ENCODE measurements at places on chromosomes 2 and 18. TPM values are rescaled to one million over a fixed set of nuclear protein-coding genes. Genes with fewer than 3 reads are reported as not detected.

PDE11A gene
- 0.23 TPM for total RNA-seq

DNA sequence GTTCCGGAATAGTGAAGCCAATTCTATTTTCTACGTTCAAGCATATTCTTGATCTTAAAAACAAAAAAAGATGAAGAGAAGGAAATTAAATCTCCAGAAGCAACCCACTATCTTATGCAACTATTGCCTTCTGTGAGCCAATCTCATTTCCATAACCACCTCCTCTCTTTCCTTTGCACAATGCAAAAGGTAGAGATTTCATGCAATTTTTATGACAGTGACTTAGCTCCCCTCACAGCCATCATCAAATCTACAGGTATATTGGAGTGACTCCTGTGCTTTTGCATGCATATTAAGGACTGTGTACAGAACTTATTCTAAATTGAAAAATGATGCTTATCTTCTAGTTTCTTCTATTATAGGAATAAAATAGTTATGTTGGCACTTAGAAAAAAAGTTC lies 191.8 kb downstream of the DCC start:
- no peak for DNase-seq

C1QL2 gene
- total RNA-seq = not detected

GRCh38 chr2:194363295-194363694 lies 1293.7 kb upstream of the SLC39A10 start:
- no peak for DNase-seq

DSC2 gene
- total RNA-seq = 4.8 TPM

- no peak for DNase-seq
Observed at GRCh38 chr2:128604045-128604444, 285.4 kb upstream of the HS6ST1 start.

- peak; percentile 51 for DNase-seq
Observed at GRCh38 chr2:64525317-64525613, 1.1 kb downstream of the AFTPH start.

DNA sequence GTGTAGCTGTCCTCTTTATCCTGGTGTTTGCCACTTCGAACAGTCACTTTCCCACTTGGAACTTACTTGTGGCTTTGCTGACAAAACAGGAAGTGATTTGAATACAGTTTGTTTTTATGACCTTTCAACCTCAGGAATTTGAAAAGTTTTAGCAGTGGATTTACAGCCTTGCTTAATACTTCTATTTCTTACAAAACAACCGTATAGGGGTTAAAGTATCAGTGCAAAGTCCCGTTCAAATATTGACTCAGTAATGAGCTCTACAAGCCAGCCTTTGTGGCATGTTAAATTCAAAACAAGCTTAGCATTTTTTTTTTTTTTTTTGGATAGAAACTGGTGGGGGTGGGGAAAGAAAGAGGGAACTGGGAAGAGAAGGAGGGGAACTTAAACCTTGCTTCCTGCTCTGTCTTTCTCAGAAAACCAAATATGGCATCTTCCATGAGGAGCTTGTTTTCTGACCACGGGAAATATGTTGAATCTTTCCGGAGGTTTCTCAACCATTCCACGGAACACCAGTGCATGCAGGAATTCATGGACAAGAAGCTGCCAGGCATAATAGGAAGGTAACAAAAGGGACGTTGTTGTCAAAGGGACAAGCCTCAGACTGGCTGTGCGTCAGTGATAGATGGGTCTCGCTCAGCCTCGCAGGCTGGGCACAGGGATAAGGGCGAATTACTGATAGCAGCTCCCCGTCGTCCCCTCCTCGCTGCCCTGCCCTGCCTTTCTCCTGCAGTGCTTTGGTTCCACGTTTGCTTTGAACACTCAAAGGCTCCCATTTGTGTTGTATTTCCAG lies at the start of gene HNMT:
HNMT (plus strand) TSS at position 408 of the 793 bp plus-strand sequence; CDS start at position 427, 19 bp downstream.
- DNase-seq = peak; percentile 84

DNA sequence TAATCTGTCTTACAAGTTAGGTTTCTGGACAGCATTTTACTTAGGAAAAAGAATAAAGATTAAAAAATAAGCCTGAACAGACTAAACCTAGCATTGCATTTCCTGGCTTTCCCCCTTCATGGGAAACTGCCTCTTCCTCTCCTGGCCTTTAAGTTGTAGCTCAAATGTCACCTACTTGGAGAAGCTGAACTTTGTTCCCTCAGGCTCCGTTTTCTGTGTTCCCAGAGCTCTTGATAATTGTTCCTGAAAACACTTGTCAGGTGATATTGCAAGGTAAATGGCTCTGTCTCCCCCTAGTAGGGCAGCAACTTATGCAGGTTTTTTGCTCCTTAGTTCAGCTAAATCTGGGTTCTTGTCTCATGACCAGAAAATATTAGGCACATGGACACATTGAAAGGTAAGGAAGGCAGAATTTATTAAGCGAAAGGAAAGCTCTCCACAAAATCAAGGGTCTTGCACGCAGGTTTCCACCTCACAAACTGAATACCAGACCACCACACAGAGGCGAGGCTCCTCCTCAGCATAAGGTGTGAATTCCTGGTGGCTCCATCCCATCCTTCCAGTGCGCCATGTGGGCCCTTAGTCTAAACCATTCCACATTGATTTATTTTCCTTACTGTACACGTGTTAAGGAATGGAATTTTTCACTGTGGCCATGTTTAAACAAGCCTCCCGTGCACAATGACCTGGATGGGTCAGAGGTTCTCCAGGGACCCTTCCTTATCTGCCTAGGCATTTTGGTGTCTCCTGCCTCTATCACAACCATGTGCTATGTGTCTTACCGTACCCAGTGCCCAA lies 229.3 kb downstream of the HNMT start:
- no peak for DNase-seq

GRCh38 chr2:206086716-206087350 lies 859 bp upstream of the INO80D start:
- DNase-seq = peak; percentile 37

DNA sequence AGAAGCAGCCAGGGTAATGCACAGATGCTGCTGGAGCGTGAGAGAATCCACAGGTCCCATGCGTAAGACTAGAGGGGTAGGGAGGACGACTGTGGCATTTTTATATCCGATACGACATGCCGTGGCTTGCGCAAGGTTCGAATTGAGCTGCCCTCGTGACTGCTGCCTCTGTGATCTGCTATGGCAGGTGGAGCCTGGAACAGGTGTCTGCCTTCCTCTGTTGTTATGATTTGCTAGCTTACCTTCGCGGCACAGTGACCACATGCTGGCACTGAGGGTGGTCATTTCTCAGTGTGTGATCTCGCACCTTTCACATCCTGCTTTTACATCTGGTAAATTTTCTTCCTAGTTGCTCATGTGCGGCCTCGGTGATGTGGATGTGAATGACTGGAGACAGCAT lies 240.2 kb downstream of the ALPK2 start:
- no peak for DNase-seq

CACNB4 gene
- not detected for total RNA-seq

DNA sequence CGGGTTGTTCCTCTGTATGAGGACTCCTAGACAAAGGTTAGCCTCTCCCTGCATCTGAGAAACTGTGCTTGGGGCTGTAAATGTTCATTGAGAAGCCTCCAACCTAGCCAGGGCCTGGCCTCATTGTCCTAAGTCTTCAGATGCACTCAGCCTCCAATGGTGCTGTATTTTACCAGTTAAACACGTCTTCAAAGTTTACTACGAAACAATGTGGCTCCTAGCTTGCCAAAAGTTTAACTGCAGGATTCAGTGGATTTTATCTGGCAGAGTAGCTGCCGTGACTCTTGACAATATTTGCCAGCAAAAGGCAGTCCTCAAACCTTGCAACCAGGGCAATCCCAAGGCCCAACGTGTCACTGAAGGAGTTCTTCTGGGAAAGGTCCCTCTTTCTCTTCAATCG lies 1.1 kb downstream of the PID1 start:
- DNase-seq = no peak

ADD2 gene
- total RNA-seq = 16.0 TPM

WDCP gene
- 5.6 TPM for total RNA-seq

DNA sequence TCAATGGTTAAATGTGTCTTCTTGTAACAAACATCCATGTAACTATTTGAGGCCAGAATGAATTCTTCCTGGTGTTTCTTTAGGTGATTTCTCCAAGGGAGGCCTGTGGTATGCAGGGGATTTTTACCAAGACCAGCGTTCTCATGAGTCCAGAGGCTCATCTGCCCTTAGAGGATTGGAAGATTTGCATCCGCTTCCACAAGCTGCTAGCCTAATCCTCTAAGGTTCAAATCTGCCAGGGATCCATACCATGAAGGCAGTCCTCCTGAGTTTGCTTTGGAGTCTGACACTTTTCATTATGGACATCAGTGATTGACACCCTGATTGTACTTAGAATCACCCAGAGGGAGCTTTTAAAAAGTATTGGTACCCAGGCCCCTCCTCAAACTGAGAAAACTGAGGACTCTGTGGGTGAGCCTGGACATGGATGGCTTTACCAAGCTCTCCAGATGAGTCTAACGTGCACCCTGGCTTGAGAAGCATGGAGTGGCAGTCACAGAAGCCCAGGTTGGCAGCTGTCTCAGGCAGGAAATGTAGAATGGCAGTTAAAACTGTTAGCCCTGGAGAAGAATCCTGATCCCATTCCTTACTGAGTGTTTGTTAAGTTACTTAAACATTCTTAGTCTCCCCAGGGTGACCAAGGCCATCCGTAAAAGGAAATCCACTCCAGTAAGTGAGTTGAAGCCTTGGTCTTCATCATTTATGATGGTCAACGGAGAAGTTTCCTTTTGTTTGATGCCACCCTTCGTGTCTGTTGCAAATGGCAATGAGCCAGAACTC lies 95.3 kb upstream of the RMDN2 start:
- DNase-seq = no peak

GPR35 gene
- total RNA-seq = 5.2 TPM

DNA sequence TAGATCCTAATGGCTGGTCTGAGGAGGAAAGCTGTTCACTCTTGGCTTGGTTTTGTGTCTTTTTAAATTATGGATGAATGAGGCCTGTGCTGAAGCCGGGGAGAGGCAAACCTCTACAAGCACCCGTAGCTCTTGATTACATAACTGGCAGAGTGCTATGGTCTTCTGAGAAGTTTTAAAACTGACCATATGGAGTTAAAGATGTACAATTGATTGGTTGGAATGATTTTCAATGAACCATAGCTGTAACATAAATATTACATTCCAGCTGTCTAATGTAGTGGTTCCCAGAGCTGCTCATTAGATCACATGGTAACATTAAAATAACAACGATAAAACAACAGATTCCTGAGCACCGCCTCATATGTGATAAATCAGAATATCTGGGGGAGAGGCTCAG lies 71.1 kb upstream of the MAP4K3 start:
- DNase-seq = peak; percentile 31

MDH1B gene
- 0.23 TPM for total RNA-seq

DSC1 gene
- not detected for total RNA-seq

DNA sequence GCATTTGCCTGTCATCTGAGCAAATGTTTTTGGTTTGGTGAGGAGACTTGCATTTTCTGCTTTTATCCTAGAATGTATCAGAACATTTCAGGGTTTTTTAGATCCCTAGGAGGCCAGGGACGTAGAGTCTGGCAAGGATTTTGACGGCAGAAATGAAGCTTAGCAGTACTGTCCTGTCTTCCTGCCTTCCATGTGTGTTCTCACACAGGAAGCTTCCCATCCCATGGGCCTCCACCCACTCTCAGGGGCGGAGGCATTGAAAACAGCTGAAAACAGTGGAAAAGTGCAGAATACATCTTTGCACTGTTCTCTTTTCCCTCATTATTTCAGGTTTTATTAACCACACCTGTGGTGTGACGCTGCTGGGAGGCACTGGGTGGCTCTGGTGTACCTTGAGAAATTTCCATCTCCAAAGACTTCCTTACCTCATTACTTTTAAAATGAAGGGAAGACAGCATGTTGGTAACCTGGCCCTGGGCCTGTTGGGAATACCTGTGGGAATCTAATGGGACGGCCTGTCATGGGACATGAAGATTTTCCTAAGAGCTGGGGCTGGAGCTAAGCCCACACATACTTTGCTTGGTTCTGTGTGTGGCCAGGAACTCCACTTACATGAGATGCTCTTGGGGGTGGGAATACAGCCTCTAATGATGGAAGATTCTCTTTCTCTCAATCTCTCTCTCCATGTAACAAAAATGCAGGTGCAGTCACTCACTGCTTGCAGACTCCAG lies 20.5 kb downstream of the PCARE start:
- peak; percentile 43 for DNase-seq

C2orf66 gene
- total RNA-seq = 0.51 TPM

- no peak for DNase-seq
Observed at GRCh38 chr2:209937893-209938292, 64.5 kb upstream of the RPE start.

CCDC74B gene
- 8.6 TPM for total RNA-seq

CEP192 gene
- 32.6 TPM for total RNA-seq

DNA sequence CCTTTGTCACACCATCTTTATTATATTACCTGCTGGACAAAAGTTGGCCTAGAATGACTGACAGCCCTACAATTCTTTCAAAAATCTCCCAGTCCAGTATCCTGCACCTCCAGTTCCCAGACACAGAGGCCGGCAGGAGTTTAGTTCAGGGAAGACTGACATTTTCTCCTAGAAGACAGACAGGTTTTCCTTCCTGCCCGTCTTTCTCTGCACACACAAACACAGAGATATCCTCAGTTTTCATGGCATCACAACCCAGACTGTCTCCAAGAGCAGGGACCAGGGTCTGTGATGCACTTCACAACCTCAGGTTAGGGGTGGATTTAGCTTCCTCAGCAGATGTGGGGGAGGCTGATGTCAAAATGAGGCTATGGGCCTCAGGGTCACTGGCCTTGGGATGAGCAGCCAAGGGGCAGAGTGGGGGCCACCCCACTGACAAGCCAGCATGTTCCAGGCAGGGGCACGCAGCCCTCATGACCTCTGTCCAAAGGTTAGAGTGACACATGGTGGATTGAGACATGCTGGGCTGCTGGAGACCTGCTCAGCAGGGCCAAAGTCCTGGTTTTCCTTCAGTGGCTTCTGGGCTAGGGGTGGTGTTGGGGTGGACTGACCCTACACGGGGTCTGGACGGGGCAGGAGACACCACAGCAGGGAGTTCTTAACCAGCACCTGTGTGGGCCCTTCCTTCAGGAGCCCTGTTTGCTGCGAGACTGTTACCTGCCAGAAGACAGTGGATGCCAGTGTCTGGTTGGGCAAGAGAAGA lies 70.5 kb downstream of the SFXN5 start:
- no peak for DNase-seq

ERCC3 gene
- 44.3 TPM for total RNA-seq

GRCh38 chr18:63774511-63774910 lies 707 bp upstream of the SERPINB7 start:
- DNase-seq = peak; percentile 48

DNA sequence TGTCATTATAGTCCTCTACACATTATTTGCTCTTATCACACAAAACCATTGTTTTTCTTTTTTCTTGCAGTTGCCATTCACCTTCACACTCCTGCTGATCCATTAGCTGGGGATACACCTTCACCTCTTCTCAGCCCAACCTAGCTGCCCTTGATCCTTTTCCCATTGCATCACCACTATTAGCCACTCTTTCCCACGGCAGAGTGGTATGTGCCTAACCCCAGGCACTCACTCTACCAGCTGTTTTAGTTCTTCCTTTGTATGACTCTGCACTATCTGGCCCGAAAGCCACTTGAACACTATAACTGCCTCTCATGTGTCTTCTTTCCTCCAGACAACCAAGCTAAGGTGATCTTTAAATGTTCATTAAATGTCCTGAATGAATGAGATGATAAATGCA lies 145.4 kb upstream of the PIK3C3 start:
- DNase-seq = no peak

GRCh38 chr2:238282861-238283738 lies 5.3 kb downstream of the PER2 start:
- DNase-seq = no peak
